ENCODE measurements at places on chromosomes 2 and 18.

GRCh38 chr2:239012936-239013677 lies 165.2 kb downstream of the TWIST2 start:
- DNase-seq = no peak

- no peak for DNase-seq
Measured at GRCh38 chr2:64640153-64641044, 13.3 kb downstream of the SERTAD2 start.

GRCh38 chr2:101549371-101549770 lies 74.5 kb upstream of the RFX8 start:
- no peak for DNase-seq

DNA sequence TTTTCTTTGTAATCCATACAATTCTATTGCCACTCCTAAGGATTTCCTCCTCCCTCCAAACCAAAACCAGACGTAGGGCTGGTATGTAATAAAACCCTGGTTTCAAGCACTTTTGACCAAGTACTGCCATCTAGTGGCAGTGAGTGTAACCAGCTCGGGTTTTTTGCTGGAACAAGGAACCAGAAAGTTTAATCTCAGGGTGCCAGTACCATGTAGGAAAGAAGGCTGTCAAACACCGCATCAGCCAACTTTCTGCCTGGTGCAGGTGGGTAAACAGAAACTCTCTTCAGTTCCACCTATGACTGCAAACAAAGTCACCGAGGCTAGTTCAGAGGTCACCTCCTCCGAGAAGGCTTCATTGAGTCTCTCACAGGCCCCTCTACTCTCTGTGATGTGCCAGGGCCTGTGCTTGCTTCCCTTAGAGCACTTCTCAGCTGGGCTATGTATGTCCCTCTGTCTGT lies 10.2 kb upstream of the THNSL2 start:
- DNase-seq = peak; percentile 68

DNA sequence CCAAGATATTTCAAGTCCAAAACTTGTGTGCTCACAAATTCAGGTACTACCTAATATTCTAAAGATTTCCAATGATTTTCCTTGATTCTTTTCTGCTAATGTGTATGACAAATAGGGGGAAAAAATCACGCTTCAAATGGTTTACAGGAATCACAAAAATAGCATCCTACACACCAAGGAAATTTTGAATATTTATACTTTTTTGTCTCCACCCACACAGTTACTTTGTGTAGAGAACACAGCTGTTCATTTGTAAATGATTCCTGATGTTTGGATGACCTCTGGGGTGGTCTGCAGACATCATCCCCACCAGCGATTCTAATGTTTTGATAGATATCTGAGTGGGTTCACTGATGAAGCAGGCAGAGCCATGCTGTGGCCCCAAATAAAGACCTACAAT lies 260.6 kb upstream of the NCKAP5 start:
- DNase-seq = no peak

GRCh38 chr2:197620133-197620532 lies 55.3 kb downstream of the RFTN2 start:
- DNase-seq = no peak

- DNase-seq = no peak
Measured at GRCh38 chr2:58919316-58919715, 678.2 kb upstream of the FANCL start.

DNA sequence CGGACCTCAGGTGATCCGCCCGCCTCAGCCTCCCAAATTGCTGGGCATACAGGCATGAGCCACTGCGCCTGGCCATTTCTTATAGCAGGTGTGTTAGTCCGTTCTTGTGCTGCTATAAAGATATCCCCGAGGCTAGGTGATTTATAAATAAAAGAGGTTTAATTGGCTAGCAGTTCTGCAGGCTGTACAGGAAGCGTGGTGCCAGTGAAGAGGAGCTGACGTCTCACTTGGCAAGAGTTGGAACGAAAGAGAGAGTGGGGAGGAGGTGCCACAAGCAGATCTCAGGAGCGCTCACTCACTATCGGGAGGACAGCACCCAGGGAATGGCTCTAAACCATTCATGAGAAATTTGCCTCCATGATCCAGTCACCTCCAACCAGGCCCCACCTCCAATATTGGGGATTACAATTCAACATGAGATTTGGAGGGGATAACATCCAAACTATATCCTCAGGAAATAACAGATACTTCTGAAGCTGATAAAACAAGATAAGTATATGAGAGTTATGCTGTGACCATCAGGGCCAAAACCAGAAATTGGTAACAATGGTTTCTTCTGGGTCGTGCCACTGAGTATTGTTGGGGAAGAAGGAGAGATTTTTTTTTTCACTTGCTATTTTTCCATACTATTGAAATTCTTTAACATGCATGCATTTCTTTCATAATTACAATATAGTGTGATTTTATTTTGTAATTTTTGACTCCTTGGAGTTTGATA lies 7.4 kb upstream of the RMC1 start:
- no peak for DNase-seq

- no peak for DNase-seq
Measured at GRCh38 chr18:13457327-13457726, 238.8 kb downstream of the LDLRAD4 start.

DNA sequence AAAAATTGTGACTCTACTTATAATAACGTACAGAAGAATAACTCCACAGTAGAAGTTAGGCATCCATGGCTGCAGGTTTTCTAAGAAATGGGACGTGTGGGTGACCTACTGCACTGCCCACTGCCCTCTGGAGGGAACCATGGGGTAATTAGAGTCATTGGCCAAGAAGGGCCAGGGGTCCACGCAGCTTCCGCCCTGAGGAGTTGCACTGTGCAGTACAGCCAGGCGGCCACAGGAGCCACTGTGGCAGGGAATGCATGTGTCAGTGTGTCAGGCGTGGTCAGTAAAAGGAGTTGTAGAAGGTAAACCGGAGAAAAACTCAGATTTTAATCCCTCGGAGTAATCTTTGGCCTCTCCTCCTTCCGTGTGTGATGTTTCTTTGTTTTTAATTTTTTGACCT lies 24.8 kb downstream of the NCK2 start:
- peak; percentile 35 for DNase-seq

- DNase-seq = peak; percentile 51
Measured at GRCh38 chr2:113225263-113226259, 51.8 kb downstream of the PSD4 start.

DNA sequence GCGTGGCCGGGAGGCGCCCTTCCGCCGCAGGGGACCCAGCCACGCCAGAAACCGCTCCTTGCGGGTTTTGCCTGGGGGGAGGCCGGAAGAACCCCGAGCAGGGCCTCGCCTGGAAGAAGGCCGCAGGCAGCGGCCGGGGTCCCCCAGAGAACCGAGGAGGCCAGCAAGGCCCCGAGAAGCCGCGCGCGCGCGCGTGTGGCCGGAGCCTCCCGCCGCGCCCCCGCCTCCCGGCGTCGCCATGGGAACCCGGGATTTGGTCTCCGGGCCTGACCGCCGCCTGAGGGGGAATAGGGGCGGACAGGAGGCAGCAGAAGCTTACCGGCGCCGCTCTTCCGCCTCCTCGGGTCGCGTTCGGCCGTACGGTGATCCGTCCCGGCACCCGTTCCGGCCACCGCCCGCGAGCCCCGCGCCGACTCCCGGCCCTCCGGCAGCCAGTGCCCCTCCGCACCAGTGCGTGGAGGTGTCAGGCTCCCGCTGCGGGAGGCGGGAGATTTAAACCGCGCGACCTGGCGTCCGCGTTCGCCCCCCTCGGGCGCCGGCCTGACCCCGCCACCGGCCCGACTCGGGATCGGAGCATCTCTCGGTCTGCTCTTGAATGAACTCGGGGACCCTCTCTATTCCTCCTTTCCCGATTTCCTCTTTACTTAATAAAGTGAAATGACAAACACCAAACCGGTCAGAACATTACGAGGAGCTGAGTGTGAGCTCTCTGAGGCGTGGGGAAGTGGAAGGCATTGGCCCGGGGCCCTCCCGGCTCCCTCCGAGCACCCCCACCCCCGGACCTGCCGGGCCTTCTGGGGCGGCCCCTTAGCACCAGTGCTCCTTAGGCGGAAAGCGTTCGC lies at the start of gene ICA1L:
ICA1L (minus strand) TSS at position 467 of the 842 bp plus-strand sequence. CDS start 42,757 bp downstream, outside the sequence.
- DNase-seq = peak; percentile 66

- DNase-seq = no peak
Measured at GRCh38 chr2:195471807-195472206, 185.2 kb upstream of the SLC39A10 start.

DNA sequence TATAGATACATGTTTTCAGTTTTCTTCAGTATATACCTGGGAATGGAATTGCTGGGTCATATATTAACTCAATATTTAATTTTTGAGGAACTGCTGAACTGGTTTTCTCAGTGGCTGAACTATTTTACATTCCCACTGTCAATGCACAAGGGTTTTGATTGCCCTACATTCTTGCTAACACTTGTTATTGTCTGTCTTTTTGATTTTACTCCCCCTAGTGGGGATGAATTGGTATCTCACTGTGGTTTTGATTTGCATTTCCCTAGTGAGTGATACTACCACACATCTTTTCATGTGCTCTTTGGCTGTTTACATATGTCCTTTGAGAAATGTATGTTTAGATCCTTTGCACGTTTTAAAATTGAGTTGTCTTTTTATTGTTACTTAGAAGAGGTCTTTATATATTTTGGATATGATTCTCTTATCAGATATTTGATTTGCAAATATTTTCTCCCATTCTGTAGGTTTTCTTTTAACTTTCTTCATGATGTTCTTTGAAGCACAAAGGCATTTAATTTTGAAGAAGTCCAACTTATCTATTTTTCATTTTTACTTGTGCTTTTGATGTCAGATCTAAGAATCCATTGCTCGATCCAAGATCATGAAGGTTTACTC lies 36.2 kb downstream of the ASB1 start:
- DNase-seq = peak; percentile 39

- no peak for DNase-seq
Measured at GRCh38 chr2:86241611-86242010, 42.4 kb downstream of the MRPL35 start.

DNA sequence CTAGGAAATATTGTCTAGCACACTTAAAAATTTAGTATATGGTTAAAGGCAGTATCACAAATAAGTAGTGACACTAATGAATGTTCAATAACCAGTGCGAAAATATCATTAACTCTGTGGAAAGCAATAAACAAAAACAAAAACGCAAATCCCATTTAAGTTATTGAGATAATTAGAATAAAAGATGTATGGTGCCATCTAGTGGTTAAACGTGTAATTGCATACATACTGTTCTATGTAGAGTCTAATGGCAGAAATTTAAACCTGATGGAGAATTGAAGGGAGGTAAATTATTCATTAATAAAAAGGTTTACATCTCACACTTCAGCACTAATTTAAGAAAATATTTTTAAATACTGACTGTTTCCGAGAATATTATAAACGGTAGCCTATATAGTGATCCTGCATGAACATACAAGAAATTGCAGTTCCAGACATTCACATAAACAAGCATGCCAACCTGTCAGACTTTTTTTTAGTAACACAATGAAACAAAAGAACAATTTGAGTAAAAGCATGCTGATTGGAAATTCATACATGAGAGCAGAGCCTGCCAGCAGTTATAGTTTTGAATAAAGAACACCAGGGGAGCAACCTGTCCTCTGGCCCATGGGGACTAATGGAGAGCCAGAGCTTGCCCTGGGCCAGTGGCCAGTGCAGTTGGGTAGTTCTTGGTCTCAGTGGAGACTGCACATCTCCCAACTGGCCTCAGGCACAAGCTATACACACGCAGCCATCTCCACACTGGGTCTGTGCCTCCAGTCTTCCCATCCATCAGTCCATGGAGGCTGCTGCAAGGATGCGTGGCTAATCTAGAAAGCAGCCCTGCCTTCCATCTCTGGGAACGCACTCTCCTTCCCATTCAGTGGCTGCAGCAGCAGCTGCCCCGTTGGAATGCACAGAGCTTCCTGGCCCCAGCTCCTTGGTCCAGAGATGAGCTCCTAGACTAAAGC lies 28.0 kb downstream of the GCG start:
- DNase-seq = peak; percentile 14

DNA sequence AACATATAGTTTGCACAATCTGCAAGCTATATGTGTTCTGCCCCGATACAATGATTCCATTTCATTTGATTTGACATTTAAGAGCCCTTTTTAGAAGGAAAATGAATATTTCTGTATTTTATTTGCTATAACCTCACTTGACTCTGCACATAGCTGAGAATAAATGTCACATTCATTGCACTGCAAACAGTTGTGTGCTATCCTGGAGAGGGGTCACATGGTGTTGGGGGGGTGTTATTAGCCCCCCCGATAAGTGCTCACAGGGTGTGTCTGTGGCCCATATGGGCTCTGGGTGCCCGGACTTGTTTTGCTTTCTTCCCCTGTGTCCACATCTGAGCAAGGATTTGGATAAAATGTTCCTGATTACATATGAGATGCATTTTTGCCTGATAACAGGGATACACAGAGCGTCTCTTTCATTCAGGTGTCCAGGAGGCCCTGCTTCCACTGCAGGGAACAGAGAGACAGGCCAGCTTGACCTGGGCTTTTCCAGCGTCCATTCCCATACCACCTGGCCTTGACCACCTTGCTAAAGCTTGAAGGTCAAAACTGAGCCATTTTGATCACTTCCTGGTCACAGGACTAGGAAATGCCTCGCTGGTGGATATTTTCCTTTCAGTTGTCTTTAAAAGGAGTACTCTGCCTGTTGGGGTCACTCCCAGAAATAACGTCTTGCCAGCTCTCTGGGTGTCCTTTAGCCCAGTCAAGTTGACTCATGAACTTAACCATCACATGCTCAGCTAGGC lies 38.4 kb upstream of the ID2 start:
- no peak for DNase-seq

DNA sequence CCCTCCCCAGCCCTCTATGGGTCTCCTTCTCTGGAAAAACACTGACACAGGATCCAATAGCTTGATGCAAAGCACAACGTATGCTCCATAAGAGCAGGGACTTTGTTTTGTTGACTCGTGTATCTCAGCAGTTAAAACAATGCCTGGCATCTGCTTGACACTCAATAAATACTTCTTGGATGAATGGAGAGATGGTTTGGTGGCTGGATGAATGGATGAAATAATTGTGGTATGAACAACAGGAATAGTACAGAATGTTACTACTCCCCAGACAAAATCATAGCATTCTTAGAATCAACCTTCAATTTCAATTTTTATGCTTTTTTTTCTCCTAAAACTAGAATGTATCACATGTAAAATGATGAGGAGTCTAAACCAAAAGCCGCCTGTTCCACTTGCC lies 57.4 kb downstream of the KCNE4 start:
- DNase-seq = no peak

- DNase-seq = no peak
Measured at GRCh38 chr18:44552706-44553105, 128.0 kb upstream of the SETBP1 start.

- no peak for DNase-seq
Measured at GRCh38 chr2:237314198-237314597, 99.8 kb downstream of the COL6A3 start.

DNA sequence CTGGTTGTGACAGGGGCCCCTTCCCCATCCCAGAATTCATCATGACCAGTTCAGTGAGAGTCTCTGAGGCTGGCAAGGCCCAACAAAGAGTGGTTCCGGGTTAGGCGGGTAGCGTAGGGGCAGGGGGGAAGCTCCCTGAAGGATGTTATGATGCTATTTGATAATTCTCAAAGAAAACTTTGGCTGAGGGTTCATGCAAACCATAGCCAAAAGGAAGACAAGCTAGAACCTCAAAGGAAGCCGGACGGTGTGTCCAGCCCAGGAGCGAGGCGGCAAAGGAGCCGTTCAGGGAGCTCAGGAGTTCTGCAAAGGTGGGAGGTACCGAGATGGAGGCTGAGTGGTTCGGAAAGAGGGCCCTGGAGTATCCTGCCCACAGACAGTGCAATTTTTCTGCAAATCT lies 226.8 kb upstream of the RAB6C start:
- DNase-seq = no peak

GRCh38 chr2:239939736-239940483 lies 85.2 kb downstream of the NDUFA10 start:
- no peak for DNase-seq

GRCh38 chr2:216596980-216597509 lies 36.2 kb upstream of the IGFBP2 start:
- no peak for DNase-seq

Data from HEK293T (cell line).